ENCODE measurements at places on chromosomes 6 and 20.

GRCh38 chr6:110355727-110356126 lies 2.4 kb downstream of the METTL24 start:
- DNase-seq, result no peak

DNA sequence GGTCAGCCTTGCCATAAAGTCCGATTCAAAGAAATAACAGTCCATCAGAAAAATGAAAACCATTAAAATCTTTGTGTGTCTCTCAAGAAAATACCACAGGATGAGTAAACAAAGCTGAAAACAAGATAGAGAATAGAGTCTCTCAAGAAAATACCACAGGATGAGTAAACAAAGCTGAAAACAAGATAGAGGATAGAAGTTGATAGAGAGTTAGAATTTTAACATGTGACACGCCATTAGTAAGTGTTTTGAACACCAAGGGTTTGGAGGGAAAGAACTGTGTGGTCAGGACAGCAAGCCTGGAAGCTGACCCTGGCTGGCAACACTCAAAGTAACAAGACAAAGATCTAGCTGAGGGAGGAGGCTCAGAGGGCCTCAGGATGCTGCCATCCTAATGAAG lies 43.9 kb upstream of the PRND start:
- DNase-seq, result no peak

GRCh38 chr20:12201289-12201991 lies 283.7 kb downstream of the BTBD3 start:
- DNase-seq, result no peak

DNA sequence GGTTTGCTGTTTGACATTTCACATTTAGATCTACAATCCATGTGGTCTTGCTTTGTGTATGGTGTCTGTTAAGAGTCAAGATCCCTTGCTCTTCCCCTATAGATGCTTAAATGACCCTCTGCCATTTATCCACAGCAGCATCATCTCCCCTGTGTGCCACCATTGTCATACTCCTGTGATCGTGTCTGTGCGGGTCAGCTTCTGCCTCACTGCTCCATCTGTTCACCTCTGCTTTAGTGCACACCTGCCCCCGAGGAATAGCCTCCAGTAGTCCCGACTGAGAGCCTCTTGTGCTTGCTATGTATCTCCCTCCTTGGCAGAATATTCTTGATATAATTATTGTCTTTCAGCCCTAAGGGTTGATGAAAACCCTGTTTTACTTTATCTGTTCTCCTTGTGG lies 551.2 kb downstream of the CDH26 start:
- no peak for DNase-seq

DNA sequence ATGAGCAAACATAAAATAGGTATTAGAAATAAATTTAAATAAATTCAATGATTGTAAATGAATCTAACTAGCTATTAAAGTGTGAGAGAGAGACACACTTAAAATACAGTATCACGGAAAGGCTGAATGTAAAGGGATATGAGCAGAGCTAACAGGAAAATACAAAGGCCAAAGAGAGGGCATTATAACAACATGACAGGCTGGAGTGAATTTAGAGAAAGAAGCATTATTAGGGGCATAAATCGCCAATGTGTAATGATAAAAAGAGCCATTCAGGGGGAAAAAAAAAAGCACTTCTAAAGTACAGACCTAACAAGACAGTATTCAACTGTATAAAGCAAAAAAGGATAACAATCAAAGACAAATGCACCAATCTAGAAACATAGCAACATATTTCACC lies 28.1 kb downstream of the DACT2 start:
- DNase-seq, result no peak

GRCh38 chr6:11769244-11769643 lies 9.4 kb downstream of the ADTRP start:
- DNase-seq, result no peak

- DNase-seq, result no peak
These were observed 8.2 kb upstream of the HRH3 start for GRCh38 chr20:62227977-62228958.

- DNase-seq, result no peak
These were observed 22.2 kb downstream of the RREB1 start for GRCh38 chr6:7129784-7130569.

- no peak for DNase-seq
These were observed 551 bp upstream of the ATP5F1E start for GRCh38 chr20:59032713-59033059.

GRCh38 chr6:111478749-111479148 lies 4.3 kb downstream of the REV3L start:
- no peak for DNase-seq

DNA sequence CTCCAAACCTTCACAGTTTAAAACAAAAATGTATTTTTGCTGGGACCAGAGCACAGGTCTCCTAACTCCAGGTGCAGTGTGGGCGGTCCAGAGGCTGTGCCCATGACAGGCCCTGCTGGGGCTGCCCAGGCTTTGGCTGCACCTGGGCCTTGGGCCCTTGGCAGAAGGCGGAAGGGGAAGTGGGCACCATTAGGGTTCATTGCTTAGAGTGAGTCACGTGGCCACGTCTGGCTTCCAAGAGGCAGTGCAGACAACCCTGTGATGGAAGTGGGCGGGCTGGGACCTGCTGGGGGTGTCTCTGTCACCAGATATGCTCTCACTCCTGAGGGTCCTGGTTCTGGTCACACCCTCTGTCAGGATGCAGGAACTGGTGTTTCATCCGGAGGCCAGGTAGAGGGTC lies 302.2 kb downstream of the QKI start:
- DNase-seq, result no peak

DNA sequence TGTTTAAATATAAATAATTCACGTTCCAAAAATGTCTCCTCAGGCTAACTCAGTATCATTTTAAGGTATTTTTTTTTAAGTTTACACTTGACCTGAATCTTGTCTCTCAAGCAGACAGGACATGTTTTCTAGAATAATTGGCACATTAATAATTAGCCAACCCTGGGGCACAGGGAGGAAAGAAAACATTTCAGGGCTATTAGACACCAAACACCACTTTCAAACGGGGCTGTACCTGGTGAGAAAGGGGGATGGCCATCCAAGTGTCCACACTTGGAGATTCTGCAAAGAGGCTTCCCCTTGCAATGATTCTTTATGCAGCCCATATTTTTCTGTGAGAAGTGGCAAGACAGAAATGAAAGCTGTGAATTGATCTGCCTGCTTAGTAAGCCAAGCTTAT lies 560.8 kb downstream of the CD109 start:
- DNase-seq, result no peak

- no peak for DNase-seq
These were observed 101.1 kb downstream of the ZFAND3 start for GRCh38 chr6:37920667-37921066.

GRCh38 chr6:107707346-107708275 lies 116.5 kb downstream of the SCML4 start:
- DNase-seq, result no peak

DNA sequence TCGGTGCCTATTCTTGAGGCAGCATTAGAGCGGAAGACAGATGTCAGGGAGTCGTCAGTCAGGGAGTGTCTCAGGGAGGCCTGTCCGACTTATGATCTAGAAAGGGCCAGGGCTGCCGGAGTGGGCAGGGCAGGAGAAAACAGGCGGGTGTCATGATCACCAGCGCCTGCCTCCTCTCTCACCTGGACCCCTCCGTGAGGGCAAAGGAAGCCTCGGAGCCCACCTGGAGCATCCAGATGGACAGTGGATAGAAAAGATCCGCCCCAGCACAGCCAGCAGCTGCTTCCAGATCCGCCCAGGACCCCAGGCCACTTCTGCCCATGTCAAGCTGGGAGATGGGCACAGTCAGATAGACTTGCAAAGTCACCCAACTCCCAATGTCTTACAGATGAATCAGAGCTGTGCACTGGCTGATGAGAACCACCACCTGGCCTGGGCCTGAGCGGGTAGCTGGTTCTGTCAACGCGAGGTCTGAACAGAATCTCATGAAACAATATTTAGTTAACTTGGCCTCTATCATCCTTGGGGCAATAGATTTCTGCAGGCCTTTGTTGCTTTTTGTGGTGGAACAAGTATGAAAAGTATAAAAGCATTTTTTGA lies 22.2 kb downstream of the PSMG4 start:
- no peak for DNase-seq

- DNase-seq, result no peak
These were observed 256.3 kb downstream of the ADGRB3 start for GRCh38 chr6:68891419-68891818.

DNA sequence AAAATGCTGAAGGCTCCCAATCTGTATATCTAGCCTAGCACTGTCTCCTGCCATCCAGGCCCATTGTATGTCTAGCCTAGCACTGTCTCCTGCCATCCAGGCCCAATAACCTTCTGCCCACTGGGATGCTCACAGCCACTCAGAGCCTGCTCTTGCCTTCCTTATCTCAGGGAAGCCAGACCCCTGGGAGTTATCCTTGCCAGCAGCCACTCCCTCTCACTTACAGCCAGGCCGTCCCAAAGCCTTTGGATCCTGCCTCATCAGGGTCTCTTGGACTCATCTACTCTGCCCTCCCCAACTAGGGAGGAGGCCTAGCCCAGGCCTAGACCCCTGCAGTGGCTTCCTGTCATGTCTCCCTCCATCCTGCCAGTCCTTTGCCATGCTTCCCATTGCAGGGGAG lies 37.3 kb downstream of the KIF3B start:
- DNase-seq, result no peak

DNA sequence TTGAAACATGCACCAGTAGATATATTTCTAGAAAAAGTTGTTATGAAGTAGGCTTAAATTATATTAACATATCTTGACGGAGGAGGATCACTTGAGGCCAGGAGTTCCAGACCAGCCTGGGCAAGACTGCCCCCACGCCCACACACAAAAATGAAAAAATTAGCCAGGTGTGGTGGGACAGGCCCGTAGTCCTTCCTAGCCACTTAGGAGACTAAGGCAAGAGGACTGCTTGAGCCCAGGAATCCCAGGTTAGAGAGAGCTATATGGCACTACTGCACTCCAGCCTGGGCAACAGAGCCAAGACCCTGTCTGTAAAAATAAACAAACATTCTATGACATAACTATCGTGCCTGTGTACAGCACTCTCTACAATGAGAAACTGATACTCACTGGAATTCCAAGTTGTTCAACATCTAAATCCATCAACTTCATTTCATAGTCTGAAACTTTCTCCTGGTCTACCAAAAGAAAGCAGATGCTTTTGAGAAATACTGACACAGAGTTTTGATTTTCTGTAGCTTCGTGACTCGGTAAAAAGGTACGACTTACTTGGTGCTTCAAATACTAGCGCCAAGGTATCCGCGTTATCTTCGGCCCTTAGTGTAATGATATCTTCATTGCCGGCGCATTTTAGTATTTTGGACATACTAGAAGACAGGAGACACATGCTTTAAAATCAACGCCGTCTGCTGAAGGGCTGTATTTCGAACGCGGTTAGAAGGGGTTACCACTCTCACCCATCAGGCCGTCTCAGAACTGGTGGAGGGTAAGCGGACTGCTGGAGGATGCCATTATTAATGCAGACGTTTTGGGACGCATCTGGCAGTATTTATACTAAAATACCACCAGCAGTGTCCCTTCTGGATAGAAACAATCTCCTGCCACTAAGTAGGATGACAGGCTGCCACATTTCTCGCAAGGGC lies 1.3 kb downstream of the PCNA start:
- no peak for DNase-seq

GRCh38 chr6:15961635-15962448 lies 167.0 kb upstream of the MYLIP start:
- no peak for DNase-seq

GRCh38 chr20:44582311-44583025 lies at the start of gene PKIG:
Gene PKIG, plus strand, starts transcription at chr20:44582579. Its CDS starts 31,978 bp downstream, at chr20:44614557.
- DNase-seq, result no peak

GRCh38 chr6:137823826-137824555 lies 43.1 kb upstream of the TNFAIP3 start:
- DNase-seq, result no peak

GRCh38 chr6:36800223-36801076 lies 38.8 kb downstream of the CPNE5 start:
- no peak for DNase-seq

DNA sequence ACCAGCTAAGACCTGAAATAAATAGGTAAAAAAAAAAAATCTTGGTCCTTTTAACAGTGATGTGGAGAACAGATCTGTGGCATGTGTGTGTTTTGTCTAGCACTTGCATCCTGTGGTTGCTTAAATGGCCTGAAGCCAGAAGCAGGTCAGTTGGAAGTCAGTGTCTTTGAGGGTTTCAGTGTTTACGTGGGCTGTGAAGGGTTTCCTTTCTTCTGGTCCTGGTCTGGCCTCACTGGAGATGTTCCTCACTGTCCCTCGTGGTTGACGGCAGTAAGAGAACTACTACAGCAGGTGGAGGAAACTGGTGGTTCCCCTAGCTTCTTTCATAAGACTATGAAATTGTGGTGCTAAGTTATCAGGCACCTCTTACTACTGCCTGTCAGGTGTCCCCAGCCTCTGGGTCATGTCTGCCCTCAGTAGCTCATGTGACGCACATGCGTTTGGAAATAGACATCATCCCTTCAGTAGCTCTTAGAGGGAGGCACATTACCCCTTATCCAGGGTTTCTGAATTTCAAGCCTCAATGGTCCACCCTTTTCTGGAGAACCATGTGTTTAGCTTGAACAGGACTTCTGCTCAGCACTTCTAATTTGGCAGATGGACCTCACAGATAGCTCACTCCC lies 59.4 kb upstream of the SCP2D1 start:
- DNase-seq, result no peak

DNA sequence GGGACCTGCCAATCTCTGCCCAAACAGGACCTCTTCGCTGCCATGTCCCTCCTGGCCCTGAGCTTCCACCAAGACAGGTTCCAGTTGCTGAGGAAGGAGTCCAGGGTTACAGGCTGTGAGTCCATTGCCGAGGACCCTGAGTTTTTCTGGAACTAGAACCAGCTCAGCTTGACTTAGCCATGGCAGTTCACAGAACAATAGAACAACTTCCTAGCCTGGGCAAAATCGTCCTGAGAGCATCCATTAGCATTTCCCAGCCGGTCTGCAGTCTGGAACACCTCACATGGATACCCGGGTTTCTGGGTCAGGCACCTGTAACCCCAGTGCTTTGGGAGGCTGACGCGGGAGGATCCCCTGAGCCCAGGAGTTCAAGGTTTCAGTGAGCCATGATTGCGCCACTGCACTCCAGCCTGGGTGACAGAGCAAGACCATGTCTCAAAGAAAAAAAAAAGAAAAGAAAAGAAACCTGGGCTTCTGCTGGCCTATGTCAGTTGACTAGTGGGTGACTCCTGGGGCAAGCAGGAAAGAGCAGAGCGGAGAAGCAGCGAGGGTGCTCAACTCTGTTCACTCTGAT lies 90.3 kb downstream of the TCP11 start:
- no peak for DNase-seq

GRCh38 chr6:117446861-117447260 lies 21.1 kb upstream of the ROS1 start:
- no peak for DNase-seq

GRCh38 chr20:22915512-22915911 lies 119.6 kb upstream of the SSTR4 start:
- DNase-seq, result no peak

DNA sequence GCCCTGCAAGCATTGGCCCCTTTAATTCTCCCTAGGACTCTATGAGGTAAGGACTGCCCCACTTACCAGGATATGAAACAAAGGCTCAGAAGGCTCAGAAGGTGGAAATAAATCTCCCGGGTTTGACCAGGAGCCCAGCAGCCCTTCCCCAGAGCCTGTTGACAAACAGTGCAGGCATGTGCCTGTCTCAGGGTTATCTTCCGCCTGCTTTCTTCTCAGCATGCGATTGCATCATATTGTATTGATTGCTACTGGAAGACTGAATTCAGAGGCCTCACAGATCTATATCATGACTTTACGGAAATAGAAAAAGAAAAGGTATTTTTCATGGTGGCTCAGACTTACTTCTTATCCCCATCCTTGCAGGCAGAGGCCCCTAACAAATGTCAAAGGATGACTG lies 92.7 kb downstream of the PHACTR3 start:
- DNase-seq, result no peak

Data from thoracic aorta (tissue), 2 donors.